ENCODE measurements at places on chromosomes 7 and 10.
A peak's percentile ranks its signal among the peaks of the same experiment; 100 is the strongest.

GRCh38 chr7:20279979-20280378, 50.7 kb upstream of the ITGB8 start:
- no peak for DNase-seq

GRCh38 chr7:142002179-142002578, 6.5 kb downstream of the MGAM start:
- no peak for DNase-seq

- DNase-seq: no peak
Measured at GRCh38 chr7:157851501-157852067, 514.8 kb downstream of the DNAJB6 start.

DNA sequence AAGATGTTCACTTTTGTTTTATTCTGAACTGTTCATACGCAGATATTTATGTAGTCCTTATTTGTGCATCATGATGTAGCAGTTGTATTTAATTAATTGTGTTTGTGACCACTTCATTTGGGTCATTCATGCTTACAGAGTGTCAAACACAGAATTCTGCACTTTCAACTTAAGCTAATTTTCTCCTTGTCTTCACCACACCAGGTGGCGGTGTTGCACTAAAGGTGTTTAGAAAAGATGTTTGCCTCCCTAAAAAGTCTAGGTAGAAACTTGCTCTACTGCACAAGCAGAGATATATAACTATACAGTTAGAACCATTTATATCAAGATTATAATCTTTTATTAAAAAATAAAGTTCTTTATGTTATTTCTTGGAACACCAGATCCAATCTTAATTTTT, 1.3 kb upstream of the TAS2R38 start:
- DNase-seq: no peak

DNA sequence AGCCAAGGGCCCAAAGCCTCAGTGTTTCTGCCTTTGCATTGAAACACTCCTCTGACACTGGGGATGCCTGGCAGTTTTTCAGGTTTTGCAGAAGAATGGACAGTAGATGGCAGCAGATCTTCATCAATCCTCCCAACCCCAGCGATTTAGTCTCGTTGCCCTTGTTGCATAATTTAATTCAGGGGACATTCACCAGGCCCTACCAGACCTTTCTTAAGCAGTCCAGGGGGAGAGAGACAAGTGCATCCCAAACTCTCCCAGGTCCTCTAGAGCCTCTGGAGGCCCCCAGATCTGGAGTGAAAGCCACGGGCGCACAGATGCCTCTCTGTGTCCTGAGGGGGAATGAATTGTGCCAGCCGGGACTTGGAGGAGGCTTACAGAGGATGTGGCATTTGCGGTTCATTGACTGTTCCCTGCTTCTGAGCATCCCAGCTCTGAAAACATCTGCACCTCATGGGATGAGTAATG, 29.6 kb downstream of the MINDY4 start:
- peak; percentile 88 for DNase-seq

DNA sequence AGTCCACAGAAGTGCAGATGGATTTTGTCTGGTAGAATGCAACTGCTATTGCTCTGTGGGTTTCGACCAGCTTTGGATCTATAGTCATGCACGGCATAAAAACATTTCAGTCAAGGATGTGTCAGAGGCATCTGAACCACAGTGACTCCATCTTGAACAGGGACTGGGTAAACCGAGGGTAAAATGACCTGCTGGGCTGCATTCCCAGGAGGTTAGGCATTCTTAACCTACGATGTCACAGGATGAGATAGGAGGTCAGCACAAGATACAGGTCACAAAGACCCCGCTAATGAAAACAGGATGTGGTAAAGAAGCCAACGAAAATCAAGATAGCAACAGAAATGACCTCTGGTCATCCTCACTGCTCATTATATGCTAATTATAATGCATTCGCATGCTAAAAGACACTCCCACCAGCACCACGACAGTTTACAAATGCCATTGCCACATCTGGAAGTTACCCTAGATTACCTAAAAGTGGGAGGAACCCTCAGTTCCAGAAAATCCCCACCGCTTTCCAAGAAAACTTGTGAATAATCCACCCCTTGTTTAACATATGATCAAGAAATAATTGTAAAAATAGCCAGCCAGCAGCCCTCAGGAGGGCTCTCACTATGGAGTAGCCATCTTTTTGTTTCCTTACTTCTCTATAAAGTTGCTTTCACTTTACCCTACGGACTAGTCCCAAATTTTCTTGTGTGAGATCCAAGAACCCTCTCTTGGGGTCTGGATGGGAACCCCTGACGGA, 50.7 kb upstream of the CPXM2 start:
- no peak for DNase-seq

- DNase-seq: peak; percentile 83
Measured at GRCh38 chr7:55570939-55571338, 1.4 kb downstream of the VOPP1 start.

DNA sequence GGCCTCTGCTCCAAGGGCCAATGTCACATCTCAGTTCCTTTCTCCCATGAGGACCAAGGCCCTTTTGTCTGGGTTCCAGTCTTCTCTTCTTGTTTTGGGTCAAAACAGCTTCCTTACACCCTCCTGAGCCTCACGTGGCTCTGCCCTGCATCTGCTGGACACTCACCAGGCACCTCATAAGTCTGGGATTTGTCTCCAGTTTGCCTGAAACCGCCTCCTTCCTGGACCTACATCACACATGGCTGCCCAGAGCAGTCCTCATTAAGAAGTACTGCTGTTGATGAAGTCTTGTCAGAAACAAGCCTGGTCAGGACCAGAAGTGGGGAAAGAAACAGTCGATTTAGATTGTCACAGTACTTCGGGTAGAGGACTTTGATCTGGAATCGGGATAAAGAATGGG, 173.4 kb upstream of the BMPER start:
- DNase-seq: no peak

- no peak for DNase-seq
Measured at GRCh38 chr7:50655020-50655419, 89.8 kb upstream of the DDC start.

- DNase-seq: no peak
Measured at GRCh38 chr10:24272374-24272773, 63.4 kb downstream of the KIAA1217 start.

DNA sequence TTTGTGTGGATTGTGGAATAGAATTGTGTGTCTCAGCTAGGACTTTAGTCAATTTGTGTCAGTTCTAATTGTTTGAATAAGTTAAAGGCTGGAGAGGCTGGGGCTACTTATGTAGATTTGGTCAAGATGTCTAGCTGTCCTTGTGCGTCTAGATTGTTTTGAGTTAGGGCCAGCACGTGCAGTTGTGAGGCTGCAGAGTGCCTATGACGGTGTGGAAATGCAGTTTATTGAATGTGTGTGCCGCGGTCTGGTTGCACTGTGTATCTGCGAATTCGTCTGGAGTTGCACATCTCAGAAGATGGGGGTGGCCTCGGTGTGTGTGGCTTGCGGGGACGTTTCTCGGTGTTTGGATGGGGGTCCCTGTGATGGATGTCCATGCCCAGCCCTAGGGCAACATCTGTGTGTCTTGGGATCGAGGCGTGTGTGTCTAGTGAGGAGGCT, 10.2 kb downstream of the EMX2 start:
- DNase-seq: peak; percentile 70

DNA sequence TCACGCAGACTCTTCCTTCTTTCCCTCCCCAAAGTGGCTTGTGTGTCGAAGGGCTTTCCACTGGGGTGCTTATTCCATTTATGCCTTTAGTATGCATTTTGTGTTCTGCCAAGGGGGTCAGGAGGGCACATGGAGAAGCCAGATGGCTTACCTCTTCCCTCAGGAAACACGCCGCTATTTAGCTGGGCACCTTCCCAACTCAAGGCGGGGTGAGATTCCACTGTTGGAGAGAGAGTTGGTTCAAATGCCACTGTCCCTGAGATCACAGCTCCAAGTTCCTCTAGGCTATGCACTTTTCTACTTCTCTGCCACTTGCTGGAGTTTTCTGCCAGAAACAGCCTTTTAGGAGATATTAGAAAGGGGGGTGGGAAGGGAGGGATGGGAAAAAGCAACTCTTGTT, 1091.8 kb downstream of the LRMDA start:
- no peak for DNase-seq

GRCh38 chr7:158924956-158925355, 68.6 kb downstream of the DYNC2I1 start:
- no peak for DNase-seq

DNA sequence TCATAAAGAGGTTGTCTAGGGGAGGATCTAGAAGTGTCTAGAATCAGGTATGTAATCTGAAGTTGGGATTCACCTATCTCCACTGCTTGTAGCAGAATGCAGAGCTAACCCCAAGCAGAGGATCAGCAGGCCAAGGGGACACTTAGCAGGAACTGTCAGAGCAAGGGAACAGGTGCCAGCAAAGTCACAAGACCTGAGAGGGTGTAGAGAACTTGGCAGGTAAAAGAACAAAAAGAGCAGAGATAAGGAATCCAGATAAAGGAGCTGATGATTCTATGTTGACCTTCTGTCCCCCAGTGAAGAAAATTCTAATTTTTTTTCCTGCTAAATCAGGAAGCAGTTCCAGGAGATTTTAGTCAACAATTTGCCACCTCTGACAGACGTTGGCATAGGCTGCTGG, 91.4 kb upstream of the CCDC71L start:
- no peak for DNase-seq

- DNase-seq: no peak
Measured at GRCh38 chr10:55144001-55144400, 343.0 kb upstream of the PCDH15 start.

DNA sequence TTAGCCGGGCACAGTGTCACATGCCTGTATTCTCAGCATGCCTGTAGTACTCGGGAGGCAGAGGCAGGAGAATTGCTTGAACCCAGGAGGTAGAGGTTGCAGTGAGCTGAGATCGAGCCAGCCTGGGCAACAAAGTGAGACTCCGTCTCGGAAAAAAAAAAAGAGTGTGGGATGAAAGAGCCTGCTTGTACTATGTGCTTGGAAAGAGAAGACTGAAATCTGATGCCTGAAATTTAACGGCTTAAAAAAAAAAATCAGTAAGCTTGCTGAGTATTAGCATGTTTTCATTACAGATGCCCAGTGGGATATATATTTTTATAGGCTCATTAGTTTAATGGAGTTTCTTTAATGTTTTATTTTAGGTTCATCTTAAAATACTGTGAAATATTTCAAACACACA, 4.2 kb downstream of the NT5C2 start:
- peak; percentile 36 for DNase-seq

GRCh38 chr10:101155896-101156295, 24.8 kb downstream of the TLX1 start:
- peak; percentile 51 for DNase-seq

GRCh38 chr7:69763513-69763912, 165.2 kb downstream of the AUTS2 start:
- no peak for DNase-seq

- DNase-seq: no peak
Measured at GRCh38 chr7:142488036-142488633, 230.3 kb upstream of the PRSS58 start.

GRCh38 chr10:75165684-75166622, 44.6 kb upstream of the VDAC2 start:
- DNase-seq: peak; percentile 39

GRCh38 chr10:70887804-70888800, at the start of gene PCBD1:
PCBD1 (minus strand) TSS chr10:70888565; CDS start chr10:70888533, 32 bp downstream.
- DNase-seq: peak; percentile 67

DNA sequence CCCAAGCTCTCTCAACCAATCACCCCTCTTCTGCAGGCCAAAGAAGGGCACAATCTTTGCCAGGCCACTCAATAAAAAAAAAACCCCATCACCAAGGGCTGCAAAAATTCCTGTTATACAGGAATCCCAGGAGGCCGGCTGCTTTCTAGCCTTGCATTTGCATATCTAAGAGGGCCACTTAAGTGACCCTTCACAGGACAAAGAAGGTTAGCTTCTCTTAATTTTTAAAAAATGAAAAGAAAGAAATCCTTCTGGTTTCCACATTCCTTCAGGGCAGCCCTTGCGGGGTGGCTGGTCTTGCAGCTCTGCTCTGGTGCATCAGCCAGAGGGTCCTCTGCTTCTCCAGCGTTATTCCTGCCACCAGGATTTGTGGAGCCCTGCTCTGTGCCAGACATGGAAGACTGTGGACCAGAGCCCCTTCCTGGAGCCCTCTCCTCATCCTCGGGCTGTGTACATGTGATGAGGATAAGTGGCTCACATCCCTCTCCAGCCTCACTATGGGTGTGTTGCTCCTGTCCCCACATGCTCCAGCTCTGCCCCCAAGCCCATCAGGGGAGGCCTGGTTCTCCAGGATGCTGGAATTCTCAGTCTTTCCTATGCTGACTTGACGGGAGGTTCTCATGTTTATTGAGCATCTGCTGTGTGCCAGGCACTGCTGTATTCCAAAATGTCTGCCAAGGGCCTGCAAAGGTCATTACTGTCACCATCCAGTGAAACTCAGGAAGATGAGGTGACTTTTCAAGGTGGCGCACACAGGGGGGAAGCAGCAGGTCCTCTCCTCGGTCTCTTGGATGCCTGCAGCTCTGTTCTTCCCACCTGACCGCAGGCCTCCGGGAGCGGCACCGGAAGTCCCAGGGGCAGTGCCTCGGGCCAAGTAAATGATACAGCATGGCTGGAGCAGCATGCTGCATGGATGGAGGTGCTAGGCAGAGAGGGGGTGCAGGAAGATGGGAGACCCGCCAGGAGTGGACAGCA, 67.7 kb downstream of the ARHGAP22 start:
- no peak for DNase-seq

DNA sequence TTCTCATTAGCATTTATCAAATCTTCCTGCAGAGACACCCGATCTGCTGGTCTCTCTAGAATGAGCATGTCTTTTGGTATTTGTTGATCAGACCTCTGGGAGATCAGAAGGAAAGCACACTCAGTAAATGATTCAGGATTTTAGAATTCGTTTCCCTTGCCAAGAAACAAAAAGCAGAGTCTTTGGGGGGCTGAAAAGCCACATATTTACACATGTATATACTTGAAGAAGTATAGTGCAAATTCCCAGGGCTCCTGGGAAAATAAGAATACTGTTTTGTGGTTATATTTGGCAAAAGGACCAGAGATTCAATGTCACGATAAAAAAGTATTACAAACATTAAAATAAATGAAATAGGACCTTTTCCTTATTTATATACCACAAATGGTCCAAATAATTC, 100.2 kb downstream of the AGMO start:
- DNase-seq: peak; percentile 93

GRCh38 chr10:60942788-60943315, 1.1 kb downstream of the RHOBTB1 start:
- peak; percentile 60 for DNase-seq

GRCh38 chr10:81108516-81109199, 571.0 kb downstream of the SH2D4B start:
- DNase-seq: no peak

DNA sequence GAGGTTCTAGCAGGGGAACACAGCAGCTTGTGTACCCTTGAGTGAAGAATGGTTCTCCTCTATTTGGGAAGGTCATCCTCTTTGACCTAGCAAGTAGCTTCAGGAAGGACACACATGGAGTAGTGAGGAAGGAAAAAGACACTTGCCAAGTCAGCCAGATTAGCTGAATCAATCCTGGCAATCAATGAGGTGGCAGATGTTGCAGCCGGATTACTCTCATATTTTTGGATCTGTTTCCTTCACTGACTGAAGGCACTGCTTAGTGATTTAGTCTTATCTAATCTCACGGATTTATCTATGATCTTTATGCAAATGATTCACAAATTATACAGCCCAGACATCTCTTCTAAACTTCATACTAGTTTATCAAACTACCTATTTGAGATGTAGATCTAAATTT, 218.8 kb downstream of the GPR158 start:
- DNase-seq: no peak
